ENCODE measurements at places on chromosomes 2 and 18.

DNA sequence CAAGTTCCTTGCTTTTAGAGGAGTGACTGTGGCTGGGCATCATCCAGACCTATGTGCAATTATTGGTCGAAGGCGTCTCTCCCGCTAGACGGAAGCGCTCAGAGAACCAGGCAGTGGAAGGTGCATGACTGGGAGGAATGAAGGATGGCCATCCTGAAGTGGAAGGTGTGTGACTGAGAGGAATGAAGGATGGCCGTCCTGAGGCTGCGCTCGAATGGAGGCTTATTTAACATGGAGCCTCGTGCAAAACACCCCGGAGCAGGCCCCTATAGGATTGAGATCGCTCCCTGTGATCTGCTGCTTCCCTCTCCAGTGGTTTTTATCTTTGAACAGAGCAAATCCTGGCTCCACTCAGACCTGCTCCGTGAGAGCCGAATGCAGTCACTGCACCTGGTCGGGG, 140.2 kb upstream of the ID2 start:
- H3K27me3 ChIP-seq = no peaks in the 10 kb centered on the region
- DNase-seq = no peak
- no peak overlapping the region for H3K4me3 ChIP-seq
- H3K4me1 ChIP-seq = peaks cover 10% of the 10 kb centered on the region

DNA sequence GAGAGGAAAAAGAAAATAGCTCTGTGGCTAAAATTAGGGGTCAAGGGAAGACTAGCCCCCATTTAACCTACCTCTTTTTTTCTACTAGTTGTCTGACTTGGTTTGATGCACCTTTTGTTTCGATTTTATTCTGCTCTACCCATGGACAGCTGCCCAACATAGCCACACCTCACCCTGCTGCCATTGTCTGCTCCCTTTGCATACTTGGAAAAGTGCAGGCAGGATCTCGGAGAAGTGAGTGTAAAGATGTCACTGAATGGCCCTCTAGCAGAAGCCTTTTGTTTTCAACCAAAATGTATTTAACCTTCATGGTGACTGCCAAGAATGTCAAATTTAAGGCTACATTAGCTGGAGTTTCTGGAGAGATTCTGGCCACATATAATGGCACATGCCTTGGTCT, 62.9 kb downstream of the SETBP1 start:
- no peak overlapping the region for H3K27ac ChIP-seq
- H3K4me3 ChIP-seq = no peak overlapping the region

GRCh38 chr2:223001797-223002175, 50.2 kb upstream of the KCNE4 start:
- H3K27me3 ChIP-seq = no peaks in the 10 kb centered on the region
- DNase-seq = no peak
- H3K36me3 ChIP-seq = no peaks in the 10 kb centered on the region

DNA sequence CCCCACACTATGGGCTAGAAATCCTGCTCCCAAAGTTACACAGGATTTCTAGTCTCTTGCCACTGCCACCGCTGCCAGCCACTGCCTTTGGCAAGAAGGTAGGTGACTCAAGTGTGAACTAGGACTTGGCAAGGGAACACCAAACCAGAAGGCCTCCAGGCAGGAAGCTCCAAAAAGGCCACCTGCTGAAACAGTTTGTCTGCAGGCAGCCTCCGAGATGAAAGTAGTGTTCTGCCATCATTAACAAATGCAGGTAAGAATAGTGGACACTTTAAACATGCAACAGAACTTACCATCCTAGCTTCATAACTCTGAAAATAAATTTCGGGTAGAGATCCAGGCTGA, 3.9 kb downstream of the ANKRD44 start:
- H3K27me3 ChIP-seq = no peaks in the 10 kb centered on the region
- peak overlapping the region; percentile 86 for H3K27ac ChIP-seq
- no peaks in the 10 kb centered on the region for H3K36me3 ChIP-seq
- DNase-seq = peak; percentile 41

DNA sequence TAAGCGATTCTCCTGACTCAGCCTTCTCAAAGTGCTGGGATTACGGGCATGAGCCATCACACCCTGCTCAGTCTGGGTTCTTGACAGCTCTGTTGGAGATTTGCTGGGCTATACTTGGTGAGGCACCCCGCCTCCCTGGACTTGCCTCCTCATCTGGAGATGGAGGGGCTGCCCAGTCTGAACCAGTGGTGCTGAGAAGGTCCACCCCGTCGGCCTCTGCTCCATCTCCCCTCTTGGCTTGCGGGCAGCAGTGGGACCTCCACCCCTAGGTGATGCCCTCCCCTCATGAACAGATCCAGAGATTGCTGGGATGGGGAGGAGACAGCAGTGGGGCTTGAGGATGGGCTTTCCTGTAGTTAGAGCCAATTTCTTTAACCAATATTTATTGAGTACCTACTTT, 120.9 kb downstream of the CLIP4 start:
- no peak for DNase-seq
- no peaks in the 10 kb centered on the region for H3K4me1 ChIP-seq
- H3K36me3 ChIP-seq = no peaks in the 10 kb centered on the region

GRCh38 chr2:168633200-168633599, 169.2 kb upstream of the NOSTRIN start:
- H3K36me3 ChIP-seq = no peaks in the 10 kb centered on the region
- no peaks in the 10 kb centered on the region for H3K27me3 ChIP-seq
- peak overlapping the region; percentile 45 for H3K27ac ChIP-seq

GRCh38 chr18:63606526-63606925, 19.4 kb downstream of the SERPINB13 start:
- no peak for DNase-seq
- no peaks in the 10 kb centered on the region for H3K27me3 ChIP-seq
- H3K27ac ChIP-seq = no peak overlapping the region
- H3K4me3 ChIP-seq = no peak overlapping the region
- H3K36me3 ChIP-seq = no peaks in the 10 kb centered on the region

DNA sequence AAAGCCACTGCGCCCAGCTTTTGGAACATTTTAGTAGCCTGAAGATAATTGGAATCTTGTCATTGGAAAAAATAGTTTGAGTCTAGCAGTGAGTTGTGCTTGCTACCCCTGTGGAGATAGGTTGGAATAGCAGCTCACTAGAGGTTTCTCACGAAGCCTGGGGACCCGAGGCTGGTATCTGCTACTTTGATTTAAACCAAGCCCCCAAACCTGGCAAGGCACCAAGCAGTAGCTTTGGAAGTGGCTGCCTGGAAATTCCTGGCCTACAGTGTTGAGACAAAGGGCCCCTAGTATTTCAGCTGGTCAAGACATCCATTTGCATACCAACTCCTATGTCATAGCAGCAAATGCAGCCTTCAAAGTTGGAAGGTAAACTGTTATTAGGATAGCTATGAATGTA, 42.1 kb downstream of the NOP58 start:
- H3K27me3 ChIP-seq = no peaks in the 10 kb centered on the region
- H3K4me3 ChIP-seq = no peak overlapping the region
- H3K27ac ChIP-seq = no peak overlapping the region
- DNase-seq = no peak

- DNase-seq = no peak
- H3K27ac ChIP-seq = no peak overlapping the region
- H3K27me3 ChIP-seq = no peaks in the 10 kb centered on the region
- H3K4me1 ChIP-seq = peaks cover 8% of the 10 kb centered on the region
- H3K4me3 ChIP-seq = no peak overlapping the region
Observed at GRCh38 chr2:134199123-134199522, 54.7 kb upstream of the MGAT5 start.

DNA sequence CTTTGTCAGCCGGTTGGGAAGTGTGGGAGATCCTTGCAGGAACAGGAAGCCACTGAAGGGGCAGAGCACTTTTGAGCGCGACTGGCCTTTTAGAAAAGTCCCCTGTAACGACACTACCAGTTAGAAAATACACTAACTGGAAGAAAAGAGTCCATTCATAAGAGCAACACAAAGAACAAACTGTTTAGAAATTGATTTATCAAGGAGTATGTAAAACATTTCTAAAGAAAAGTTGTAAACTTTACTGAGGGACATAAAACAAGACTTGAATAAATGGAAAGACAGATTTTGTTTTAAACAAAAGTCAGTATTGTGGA, 29.8 kb upstream of the POMC start:
- H3K27ac ChIP-seq = no peak overlapping the region
- H3K36me3 ChIP-seq = no peaks in the 10 kb centered on the region
- no peak overlapping the region for H3K4me3 ChIP-seq

GRCh38 chr2:121228521-121228920, 56.5 kb downstream of the TFCP2L1 start:
- no peaks in the 10 kb centered on the region for H3K27me3 ChIP-seq
- DNase-seq = no peak
- no peaks in the 10 kb centered on the region for H3K36me3 ChIP-seq
- no peak overlapping the region for H3K4me3 ChIP-seq

DNA sequence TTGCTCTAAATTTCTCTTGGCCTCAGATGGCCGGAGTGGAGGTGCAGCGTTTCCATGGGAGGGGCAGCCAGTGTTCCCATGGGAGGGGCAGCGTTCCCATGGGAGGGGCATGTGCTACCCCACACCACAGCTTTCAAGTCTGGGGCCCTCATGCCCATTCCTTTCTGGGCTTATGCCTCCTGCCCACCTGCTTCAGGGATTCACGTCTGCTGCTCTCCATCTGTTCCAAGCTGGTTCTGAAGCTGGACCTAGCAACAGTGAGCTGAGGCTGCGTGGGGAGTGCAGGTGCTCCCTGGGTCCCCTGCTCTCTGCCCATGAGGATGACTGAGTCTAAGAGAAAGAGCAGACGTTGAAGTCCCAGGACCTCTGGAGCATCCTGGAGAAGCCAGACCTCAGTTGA, 243.1 kb upstream of the PXDN start:
- no peak overlapping the region for H3K27ac ChIP-seq
- DNase-seq = no peak
- H3K4me3 ChIP-seq = no peak overlapping the region
- no peaks in the 10 kb centered on the region for H3K27me3 ChIP-seq

DNA sequence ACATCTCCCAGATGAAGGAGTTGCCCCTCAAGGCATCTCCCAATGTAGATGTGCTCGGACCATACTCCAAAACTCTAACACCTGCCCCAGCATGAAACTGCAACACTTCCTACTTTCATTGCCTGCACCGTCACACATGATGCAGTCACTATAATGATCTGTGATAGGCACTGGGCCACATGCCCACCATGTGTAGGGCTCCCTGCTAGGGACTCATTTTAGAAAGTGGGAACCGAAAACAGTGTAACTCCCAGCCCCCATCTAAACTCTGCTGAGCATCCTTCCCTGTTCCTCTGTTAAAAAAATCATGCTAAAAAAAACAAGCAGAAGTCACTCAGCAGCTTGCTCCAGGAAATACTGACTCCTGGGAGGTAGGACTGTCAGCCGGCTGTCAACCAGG, 496.1 kb upstream of the RAB6C start:
- no peak overlapping the region for H3K4me3 ChIP-seq
- no peaks in the 10 kb centered on the region for H3K4me1 ChIP-seq
- no peak for DNase-seq
- H3K27ac ChIP-seq = no peak overlapping the region

- no peak overlapping the region for H3K27ac ChIP-seq
- H3K36me3 ChIP-seq = no peaks in the 10 kb centered on the region
- no peaks in the 10 kb centered on the region for H3K4me1 ChIP-seq
- no peak overlapping the region for H3K4me3 ChIP-seq
Observed at GRCh38 chr2:207919164-207919919, 106.0 kb downstream of the PLEKHM3 start.

GRCh38 chr2:65660340-65660739, 227.9 kb upstream of the SPRED2 start:
- H3K4me1 ChIP-seq = no peaks in the 10 kb centered on the region
- no peaks in the 10 kb centered on the region for H3K27me3 ChIP-seq
- H3K4me3 ChIP-seq = no peak overlapping the region
- no peaks in the 10 kb centered on the region for H3K36me3 ChIP-seq
- H3K27ac ChIP-seq = no peak overlapping the region

GRCh38 chr2:12202313-12203075, 456.1 kb downstream of the LPIN1 start:
- no peak for DNase-seq
- no peaks in the 10 kb centered on the region for H3K4me1 ChIP-seq
- no peak overlapping the region for H3K4me3 ChIP-seq
- no peaks in the 10 kb centered on the region for H3K36me3 ChIP-seq
- H3K27me3 ChIP-seq = no peaks in the 10 kb centered on the region

- peaks cover 13% of the 10 kb centered on the region for H3K27me3 ChIP-seq
- H3K36me3 ChIP-seq = no peaks in the 10 kb centered on the region
- peaks cover 7% of the 10 kb centered on the region for H3K4me1 ChIP-seq
- no peak for DNase-seq
Observed at GRCh38 chr2:192194265-192194865, 368 bp downstream of the TMEFF2 start.

All from ascending aorta (tissue), 2 donors.